ENCODE measurements at places on chromosomes 12 and 14.
A peak's percentile ranks its signal among the peaks of the same experiment; 100 is the strongest.

GRCh38 chr12:99133401-99133800, 488.3 kb downstream of the APAF1 start:
- no peak for DNase-seq

DNA sequence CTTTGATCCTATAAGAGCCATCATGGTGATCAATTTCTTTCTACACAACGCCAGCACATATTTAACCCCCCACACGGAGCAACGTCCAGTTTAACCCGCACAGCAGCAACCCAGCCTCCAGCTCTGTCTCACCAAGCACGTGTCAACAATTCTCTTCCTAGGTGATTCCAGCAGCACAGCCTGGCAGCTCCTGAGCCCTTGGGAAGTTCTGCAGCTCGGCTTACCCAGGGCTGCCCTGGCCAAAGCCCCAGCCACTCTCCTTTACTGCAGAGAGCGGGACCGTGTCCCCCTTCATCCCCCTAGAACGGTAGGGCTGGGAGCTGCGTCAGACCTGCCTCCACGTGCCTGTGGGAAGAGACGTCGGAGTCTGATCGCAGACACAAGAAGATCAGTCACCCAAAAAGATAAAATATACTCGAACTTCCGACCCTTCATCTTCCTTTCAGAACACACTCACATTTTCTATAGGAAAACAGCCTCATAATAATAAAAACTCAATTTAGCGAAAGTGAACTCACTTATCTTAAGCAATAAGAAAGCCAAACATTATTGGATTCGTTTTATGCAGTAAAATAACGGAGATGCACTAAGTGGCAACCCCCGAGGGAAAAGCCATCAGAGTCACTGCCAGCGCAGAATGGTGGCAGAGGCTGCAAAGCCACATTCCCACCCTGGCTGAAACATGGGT, 7.6 kb downstream of the TMEM121 start:
- DNase-seq = no peak

GRCh38 chr12:117563007-117563406, 201.6 kb upstream of the NOS1 start:
- DNase-seq = no peak

- no peak for DNase-seq
Measured at GRCh38 chr14:95444132-95445129, 72.0 kb downstream of the SYNE3 start.

GRCh38 chr12:126171937-126172559, 1106.8 kb downstream of the AACS start:
- DNase-seq = no peak

DNA sequence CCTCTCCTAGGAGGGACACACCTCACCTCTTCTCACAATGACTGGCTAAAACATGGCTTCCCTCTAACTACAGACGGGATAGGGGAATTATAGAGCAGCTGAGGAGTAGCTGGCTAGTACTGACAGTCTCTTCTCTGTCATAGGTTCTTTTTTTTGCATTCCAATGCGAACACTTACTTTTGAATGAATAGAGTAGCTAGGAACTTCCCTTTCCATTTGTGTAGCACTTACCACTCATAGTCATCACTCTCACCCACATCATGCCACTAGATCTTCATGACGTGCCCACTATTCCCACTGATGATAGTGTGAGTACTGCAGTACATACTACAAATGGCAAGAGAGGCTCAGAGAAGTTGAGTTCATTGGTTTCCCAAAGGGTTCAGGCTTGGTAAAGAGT, 143.9 kb upstream of the HIF1A start:
- no peak for DNase-seq

DNA sequence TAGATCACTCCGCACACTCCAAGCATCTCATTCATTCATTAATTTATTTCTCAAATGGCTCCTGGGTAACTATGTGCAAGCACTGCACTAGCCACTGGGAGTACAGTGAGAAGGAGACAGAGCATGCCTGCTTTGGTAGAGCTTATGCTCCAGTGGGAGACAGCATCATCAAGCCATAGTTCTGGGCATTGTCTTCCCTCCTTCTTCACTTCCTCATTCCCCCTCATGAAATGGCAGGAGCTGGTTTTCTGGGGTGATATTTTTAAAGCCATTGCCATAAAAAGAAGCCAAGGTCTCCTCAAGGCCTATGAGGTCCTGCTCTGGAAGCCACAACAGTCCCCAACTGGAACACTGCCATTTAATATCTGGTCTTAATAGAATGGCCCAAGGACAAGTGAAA, 20.2 kb upstream of the RIC8B start:
- no peak for DNase-seq

DNA sequence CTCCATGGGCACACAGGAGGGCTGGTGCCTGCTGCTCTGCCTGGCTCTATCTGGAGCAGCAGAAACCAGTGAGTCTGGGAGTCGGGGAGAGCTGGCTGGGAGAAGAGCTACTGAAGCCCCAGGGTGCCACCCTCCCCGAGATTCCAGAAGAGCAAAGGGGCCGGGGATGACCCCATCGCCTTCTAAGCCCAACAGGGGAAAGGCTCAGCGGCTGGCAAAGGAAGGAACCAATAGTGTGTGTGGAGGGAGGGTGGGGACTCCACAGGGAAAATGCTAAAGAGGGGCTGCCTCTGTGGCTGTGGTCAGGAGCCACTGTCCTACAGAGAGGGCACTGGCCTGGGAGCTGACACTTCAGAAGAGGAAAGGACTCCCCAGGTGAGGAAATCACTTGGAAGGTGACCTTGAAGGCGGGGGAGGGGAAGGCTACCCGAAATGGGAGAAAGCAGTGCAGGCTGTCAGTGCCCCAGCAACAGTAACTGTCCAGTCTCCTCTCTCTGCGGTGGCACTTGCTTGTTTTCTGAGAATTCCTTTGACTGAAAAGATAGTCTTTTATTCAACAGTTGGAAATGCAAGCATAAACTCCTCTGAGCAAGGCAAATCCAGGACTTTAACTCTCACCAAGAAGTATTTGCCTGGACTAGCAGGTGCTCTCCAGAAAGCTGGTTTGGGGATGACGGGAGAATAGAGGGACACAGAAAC, 552 bp downstream of the TAPBPL start:
- peak; percentile 51 for DNase-seq

DNA sequence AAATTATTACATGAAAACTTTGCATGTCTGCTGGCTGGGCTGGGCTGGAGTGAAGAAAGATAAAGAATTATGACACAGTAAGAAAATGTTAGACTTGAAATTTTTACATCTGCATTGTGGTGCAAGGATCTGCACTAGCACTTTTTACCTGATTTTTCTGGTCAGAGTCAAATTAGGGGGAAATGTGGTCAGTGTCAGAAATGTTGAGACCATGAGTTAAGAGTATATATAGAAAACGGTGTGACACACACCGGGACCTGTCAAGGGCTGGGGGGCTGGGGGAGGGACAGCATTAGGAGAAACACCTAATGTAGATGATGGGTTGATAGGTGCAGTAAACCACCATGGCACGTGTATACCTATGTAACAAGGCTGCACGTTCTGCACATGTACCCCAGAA, 90.3 kb downstream of the IGF1 start:
- no peak for DNase-seq

DNA sequence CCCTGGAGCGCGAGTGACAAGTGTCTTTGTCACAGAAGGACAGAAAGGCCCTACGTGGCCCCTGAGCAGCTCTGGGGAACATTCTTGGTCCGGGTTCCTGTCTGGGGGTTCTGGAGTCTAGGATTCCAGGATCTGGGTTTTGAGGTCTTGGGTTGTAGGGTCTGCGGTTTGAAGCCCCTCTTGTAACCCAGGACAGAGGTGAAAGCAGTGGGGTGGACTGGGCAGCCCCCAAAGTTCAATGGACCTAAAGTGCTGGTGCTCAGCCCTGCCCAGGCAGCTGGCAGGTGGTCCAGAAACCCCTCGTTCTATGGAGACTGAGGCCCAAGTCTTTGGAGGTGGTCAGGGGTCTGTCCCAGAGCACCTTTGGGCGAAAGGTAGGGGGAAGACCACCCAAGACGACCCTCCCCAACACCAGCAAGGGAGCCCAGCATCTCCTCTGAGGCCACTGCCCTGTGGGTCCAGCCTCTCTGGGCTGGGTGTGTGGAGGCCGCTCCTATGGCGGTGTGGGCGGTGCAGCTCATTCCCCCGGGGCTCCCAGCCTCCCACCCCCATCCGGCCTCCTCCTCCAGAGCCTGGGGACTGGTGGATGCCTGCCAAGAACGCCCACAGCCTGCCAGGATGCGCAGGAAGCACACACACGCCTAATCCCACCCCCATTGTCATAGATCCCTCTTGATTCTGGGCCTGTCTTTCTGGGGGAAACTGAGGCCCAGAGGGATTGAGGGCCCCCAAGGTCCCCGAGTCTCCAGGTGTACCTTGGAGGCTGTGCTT, 30.2 kb upstream of the ANKRD9 start:
- DNase-seq = no peak

DNA sequence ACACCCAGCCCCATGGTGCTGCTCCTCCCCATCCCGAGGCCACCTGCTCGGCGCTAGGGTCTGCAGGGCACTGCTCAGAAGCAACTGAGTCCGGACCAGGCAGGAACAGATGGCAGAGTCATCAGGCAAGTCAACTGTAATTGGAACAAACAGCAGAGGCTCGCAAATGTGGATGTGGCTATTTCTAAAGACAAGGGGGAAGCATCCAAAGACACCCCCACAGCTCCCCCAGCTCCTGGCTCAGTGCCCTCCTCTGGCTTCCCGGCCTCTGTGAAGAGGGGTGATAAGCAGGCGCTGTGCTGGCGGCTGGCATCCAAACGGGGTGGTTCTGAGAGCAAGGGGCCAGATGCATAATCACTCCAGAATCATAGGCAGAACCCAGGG, 125.6 kb downstream of the PIWIL1 start:
- no peak for DNase-seq

GRCh38 chr14:48289701-48290100, 614.3 kb upstream of the MDGA2 start:
- DNase-seq = no peak

GRCh38 chr12:119249383-119250155, 70.8 kb downstream of the HSPB8 start:
- no peak for DNase-seq

GRCh38 chr14:93734086-93734822, 54.0 kb downstream of the PRIMA1 start:
- DNase-seq = peak; percentile 21

- no peak for DNase-seq
Measured at GRCh38 chr14:52825085-52825484, 33.7 kb upstream of the GNPNAT1 start.

- no peak for DNase-seq
Measured at GRCh38 chr12:52436000-52436827, 2.0 kb upstream of the KRT75 start.

- no peak for DNase-seq
Measured at GRCh38 chr12:12046401-12046800, 24.3 kb upstream of the BCL2L14 start.

DNA sequence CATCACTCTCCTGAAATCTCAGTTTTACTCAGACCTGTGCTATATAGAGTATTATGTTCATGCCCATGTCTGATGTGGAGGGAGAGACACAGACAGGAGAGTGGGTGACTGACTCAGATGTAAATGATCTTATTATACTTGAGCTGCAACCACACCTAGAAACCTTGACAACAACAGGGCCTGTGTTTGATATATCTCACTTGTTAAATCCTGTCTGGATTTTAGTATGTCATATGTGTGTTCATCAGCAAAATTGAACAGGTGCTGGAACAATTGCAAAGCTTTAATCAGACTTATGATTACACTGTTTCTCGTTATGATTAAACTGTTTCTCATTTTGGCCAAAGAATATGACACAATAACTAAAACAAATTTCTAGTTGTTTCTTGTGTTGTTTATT, 37.7 kb downstream of the DIP2B start:
- DNase-seq = no peak

- no peak for DNase-seq
Measured at GRCh38 chr12:58703866-58704265, 216.4 kb downstream of the LRIG3 start.

DNA sequence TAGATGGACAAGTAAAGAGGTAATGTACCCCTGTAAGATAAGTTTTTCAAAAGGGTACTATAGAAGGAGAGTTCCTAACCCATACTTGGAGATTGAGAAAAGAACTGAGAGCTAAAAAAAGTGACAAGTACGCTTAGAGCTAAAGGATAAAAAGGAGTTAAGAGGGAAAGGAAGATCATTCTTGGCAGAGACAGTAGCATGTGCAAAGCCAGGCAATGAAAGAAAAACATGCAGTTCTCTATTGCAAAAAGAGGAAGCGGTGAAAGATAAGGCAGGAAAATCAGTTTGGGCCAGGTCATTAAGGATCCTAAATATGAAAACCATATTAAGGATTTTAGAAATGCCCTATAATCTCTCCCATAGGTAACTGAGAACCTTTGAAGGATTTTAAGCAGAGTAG, 500.4 kb upstream of the GARIN6 start:
- DNase-seq = no peak

- no peak for DNase-seq
Measured at GRCh38 chr14:76584271-76584702, 177.0 kb upstream of the VASH1 start.

- no peak for DNase-seq
Measured at GRCh38 chr12:112283546-112283945, 98.7 kb downstream of the HECTD4 start.

- DNase-seq = no peak
Measured at GRCh38 chr14:103641161-103641560, 12.2 kb downstream of the KLC1 start.

DNA sequence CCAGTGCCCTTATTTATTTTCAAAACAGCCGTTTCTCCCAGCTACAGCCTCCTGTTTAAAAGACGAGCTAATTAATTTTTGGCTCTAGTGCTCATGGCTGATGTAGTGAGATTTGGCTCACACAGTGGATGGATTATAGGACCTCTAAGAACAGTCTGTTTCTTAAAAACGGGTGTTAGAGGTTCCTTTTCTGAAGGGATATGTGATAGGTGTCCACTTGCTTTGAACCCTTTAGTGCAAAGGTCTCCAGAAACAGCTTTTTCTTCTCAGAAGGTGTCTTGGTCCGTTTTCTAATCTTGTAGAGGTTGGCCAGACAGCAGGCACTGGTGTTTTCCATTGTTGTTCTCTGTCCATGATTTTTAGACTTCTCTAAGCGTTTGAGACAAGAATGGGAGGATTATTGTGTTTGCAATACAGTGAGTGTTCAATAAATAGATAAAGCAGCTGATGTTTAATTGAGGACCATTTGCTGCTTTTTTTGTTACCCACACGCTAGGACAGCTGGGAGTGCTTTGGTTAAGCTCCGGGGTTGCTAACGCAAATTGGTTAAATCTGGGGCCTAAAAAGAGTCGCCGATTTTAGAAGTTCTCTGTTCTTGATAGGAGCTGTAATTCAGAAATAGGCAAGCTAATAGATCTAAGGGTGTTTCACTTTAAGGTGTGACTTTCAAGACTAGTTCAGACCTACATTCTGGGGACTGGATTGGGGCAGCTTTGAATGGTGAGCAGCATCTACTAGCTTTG, 1.0 kb downstream of the BORCS5 start:
- peak; percentile 52 for DNase-seq

GRCh38 chr12:26711569-26711968, 121.4 kb downstream of the ITPR2 start:
- DNase-seq = no peak

DNA sequence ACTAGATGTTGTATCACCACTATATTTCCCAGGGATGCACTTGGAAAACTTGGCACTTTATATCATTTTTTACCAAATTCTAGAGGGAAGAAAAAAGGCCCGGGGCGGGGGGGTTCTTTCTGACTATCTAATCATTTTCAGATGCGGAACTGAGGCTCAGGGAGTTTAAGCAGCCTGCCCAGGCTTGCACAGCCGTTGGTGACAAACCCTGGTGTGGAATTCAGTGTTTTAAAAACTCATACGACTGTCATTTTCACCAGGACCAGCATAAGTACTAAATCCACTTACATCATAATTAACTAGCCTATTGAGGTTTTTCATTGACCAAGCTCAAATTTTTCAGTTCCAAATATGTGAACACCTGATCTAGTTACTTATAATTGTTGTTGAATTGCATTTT, 181.0 kb downstream of the IPO8 start:
- DNase-seq = no peak

GRCh38 chr12:14884458-14884878, 1.2 kb downstream of the MGP start:
- DNase-seq = peak; percentile 83

All from activated CD8-positive, alpha-beta T cell treated with anti-CD3 and anti-CD28 coated beads, Interleukin-2, amount 10 ng/mL, durations not matched to agents 7 days and 5 days (primary cell).